T-helper 17 cell (primary cell): ENCODE measurements at places on chromosomes 5 and 9.

DNA sequence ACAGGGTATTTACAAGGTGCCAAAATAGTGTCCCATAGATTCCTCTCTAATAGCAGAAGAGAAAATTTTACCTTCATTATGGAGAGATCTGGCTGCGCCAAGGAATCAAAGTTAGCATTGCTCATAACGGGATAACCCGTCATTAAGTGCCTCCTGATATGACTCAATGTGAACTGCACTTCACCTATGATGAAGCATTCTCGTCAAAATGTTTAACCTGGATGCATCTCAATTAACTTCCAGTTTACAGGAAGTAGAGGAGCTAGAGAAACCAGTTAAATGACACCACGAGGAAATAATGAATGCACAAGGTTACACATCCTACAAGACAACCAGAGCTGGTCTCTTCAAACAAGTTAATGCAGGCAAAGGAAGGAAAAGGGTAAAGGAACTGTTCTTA is 17.2 kb downstream of the FBXW11 start:
- DNase-seq: no peak

DNA sequence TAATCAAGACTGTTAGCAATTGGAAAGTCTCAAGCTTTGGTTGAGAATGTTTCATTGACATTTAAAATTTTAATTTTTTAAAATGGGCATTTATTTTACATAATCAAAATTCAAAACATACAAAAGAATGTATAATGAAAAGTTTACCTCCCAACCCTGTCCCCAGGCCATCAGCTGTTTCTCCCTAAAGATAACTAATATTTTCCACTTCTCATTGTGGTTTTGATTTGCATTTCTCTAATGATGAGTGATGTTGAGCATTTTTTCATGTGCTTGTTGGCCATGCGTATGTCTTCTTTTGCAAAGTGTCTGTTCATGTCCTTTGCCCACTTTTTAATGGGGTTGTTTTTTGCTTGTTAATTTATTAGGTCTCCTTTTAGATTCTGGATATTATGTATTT is 11.4 kb upstream of the MACIR start:
- no peak for DNase-seq

DNA sequence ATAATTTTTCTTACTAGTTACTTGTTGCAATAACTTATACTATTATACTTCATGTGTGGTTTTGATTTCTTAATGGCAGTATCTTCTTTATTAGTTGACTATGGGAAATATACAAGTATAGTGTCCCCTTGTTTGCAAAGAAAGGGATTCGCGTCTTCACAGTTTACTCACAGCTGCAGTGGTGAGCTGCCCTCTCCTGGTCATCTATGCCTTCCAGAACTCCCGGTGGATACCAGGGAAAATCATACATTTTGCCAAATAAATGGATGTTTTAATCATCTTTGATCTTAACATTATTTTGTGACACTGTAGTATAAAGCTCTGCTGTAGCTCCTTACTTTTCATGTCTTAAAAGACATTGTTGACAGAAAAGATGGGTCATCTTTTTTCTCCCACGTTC is 142.0 kb downstream of the ZCCHC7 start:
- no peak for DNase-seq

DNA sequence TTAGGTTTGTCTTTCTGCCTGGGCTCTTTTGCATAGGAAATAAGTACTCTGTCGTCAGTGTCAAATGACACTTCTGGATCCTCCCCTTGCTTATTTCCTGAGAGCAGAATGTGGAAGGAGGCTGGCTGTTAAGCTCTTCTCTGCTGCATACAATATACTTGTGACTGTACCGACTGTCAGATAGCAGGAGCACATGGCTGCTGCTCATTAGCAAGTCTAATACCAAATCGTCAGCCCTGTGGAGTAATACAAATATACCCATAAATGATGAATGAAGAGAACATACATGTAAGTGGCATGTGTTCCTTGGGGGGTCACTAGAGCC is at the start of gene GPR151:
Gene GPR151, minus strand, starts transcription at position 40 of the 325 bp plus-strand sequence. CDS start 77 bp downstream, outside the sequence.
- no peak for DNase-seq

- no peak for DNase-seq
Measured at GRCh38 chr5:172142709-172143215, 45.3 kb downstream of the STK10 start.

- no peak for DNase-seq
Measured at GRCh38 chr5:168749391-168750100, 170.4 kb upstream of the PANK3 start.

DNA sequence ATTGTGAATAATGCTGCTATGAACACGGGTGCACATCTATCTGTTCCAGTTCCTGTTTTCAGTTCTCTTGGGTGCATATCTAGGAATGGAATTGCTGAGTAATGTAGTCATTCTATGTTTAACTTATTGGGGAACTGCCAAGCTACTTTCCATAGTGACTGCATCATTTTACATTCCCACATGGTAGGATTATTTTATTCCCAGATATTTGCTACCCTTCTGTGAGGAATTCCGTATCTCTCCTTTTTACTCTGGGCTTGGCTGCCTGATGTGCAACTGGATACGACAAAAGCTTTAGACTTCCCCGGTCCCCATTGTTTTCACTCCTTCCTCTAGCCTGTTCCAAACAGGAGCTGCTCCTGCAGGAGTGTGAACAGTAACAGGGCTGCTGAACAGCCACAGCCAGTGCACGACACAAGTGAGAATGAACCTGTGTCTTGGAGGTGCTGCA is 7.2 kb downstream of the TAS2R1 start:
- no peak for DNase-seq

GRCh38 chr5:90402521-90403255 is 6.9 kb downstream of the CETN3 start:
- DNase-seq: no peak

- no peak for DNase-seq
Measured at GRCh38 chr9:19371942-19372341, 8.1 kb downstream of the RPS6 start.

DNA sequence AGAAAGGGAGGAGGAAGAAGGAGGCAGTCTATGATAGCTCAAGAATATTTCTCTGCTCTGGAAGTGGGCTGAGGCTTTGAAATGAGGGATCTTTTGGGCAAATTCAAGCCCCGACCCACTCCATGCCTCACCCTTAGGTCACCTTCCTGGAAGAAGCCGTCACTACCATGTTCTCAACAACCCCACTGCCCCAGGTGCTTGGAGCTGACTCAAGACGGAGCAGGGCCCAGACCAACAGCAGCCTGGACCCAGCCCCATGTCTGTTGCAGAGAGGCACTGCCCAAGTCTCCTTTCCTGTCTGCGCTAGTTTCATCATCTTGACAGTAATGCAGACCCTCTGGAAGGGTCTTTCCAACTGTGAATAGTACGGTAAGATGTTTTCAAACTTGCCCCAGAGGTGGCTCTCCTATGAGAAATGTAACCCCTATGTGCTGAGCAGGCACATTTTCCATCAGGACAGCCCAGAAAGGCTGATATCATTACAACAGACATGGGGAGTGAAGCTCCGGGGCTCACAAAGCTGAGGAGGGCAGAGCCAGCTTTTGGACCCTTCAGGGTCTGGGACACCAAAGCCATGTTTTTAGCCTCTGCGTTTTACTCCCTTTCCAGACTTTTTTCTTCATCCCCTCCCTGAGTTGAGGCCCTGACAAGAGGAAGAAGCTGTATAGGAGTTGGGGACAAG is 128.2 kb upstream of the LARP1 start:
- no peak for DNase-seq

DNA sequence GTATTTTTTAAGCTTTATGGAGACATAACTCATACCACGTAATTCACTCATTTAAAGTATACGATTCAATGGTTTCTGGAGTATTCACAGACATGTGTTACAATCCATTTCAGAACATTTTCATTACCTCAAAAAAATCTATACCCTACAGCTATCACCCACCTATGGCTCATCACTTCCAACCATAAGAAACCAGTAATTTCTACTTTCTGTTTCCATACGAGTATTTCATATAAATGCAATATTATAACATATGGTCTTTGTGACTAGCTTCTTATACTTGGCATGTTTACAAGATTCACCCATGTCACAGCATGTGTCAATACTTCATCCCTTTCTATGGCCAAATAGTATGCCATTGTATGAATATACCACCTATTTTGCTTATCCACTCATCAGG is 18.8 kb downstream of the UBQLN1 start:
- no peak for DNase-seq

DNA sequence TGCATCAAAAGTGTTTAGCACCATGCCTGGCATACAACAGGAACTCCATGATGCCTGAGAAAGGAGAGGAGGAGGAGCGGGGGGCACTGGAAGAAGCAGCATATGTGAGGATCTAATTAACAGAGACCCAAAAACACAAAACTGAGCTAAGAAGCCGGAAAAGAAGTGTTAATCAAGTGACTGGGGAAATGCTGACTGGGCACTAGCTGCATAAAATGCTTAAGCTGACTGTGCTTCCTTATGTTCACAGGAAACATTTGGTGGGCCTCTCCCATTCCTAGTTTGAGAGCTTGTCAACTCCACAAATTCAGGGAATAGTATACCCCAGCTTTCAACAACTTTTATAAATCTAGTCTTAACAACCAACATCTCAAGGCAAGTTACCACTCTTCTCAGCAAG is 26.6 kb downstream of the DEPDC1B start:
- DNase-seq: no peak

DNA sequence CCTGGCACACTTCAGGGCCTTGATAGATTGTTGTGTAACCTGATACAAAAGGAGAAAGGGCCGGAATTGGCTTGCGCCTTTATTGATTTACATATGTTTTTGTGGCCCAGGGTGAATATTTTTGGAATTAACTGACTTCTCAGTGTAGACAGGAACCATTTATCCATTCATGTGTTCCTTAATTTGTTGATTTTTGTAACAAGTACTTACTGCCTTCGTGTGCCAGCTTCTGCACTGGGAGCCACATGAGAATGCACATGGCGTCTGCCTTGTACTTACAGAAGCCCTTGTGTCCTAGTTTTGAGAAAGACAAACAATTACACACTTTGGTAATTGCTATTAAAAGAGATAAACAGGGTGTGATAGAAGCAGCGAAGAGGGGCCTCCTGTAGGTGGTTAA is 26.4 kb downstream of the EHMT1 start:
- no peak for DNase-seq

DNA sequence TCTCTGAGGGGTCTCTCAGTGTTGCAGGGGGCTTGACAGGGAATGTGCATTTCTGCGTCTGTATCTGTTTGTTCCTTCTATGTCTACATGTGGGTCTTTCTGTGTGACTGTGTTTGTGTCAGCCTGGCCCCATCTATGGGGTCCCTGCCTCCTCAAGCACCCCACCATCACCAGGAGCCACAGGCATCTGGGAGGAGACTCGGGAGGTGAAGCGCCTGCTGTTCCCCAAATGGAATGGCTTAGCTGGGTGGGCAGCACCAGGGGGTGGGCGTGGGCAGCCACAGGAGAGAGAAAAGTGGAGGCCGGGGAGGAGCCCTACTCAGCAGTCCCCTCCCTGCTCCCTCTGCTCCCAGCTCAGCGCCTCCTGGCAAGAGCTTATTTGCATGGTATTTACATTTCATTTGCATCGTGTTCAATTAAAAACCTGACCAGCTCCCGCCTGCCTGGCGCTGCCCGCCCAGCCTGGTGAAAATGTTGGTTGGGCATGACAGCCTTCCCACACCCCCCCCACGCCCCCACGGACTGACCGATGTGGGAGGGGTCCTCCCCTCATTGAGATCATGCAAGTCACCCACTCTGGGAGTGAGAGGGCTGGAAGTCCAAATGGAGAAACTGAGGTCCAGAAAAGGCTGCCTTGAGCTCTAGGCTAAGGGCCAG is 50.5 kb downstream of the CXXC5 start:
- DNase-seq: no peak

DNA sequence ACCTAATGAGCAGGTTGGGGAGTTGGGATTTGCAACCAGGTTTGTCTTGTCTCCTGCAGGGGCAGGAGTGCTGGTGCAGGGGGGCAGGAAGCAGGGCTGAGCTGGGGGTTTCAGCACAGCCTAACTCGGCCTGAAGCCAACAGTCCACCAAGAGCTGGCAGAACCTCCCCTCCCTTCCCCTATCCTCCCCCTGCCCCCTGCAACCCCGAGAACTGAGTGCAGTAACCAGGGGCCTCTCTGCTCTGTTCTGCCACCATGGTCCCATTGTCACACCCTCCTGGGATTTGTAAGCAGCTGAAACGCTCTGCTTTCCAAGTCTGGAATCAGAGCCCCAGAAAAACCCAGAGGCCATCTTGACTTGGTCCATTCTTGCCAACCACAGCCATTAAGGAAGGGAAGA is 72.9 kb downstream of the ARHGEF37 start:
- no peak for DNase-seq

DNA sequence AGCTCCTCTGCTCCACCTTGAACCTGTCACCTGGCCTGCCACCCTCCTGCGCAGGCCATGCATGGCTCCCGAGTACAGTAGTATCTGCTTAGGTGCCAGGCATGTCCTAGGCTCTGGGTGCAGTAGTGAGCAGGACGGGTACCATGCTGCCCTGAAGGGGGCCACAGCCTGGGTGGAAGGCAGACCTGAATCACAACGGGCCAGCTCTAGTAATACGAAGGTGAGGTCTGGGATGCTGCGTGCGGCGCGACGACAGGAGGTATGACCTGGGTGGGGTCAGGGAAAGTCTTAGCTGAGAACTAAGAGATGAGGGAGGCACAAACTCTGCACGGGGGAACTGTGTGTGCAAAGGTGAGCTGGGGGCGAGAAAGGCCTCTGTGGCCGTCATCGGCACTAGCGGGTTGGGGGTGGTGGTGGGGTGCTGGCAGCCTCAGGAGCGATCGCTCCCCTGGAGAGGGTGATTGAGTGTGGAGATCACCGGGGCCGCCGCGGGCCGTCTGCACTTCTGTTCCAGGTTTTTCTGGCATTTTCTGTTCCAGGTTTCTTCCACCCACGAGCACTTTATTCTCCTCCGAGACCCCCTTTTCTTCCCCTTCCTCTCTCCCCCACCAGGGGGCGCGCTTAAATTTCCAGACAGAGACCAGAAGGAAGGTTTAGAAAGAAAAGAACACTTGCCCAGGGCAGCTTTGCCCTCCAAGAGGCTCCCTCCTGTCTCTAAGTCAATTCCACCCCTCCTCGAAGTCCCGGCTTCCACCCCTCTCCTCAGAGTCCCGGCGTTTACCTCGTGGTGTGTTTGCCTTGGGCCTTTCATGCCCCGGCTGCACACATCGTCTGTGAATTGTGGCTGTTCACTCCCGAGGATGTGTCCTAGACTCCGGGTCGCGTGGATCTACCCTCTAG is 15.1 kb downstream of the PDLIM4 start:
- DNase-seq: peak; percentile 30
